ENCODE measurements at places on chromosomes 3 and 15.

DNA sequence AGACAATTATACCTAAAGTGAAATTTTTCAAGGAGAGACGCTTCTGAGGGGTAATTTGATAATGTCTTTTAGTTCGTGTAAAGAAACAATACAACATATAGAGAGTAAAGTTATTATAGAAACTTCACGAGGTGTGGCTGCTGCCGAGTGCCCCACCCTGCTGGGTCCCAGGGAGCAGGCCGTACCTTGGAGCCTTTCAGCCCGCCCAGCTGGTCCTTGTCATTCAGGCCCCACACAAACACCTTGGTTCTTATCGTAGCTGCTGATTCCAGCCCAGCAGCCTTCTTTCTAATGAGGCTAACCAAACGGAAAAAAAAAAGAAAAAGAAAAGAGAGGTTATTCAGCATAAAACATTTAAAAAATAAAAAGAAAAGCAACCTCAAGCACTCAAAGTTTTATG lies 83.1 kb upstream of the OCA2 start:
- no peak for DNase-seq

GRCh38 chr15:51334011-51334451 lies 4.4 kb downstream of the CYP19A1 start:
- DNase-seq = no peak

DNA sequence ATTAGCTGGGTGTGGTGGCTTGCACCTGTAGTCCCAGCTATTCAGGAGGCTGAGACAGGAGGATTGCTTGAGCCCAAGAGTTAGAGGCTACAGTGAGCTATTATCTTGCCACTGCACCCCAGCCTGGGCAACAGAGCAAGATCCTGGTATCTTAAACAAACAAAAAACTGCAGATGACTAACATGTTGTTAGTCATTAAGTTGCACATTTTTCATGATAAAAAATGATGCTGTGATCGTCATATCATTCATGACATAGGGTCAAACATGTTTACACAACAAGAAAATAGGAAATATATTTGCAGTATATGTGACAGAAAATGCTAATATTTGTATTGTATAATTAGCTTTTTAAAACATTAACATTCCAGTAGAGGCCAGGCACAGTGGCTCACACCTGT lies 20.2 kb upstream of the DAPK2 start:
- no peak for DNase-seq

- no peak for DNase-seq
Observed at GRCh38 chr3:36957862-36958686, 13.2 kb upstream of the TRANK1 start.

GRCh38 chr15:85702321-85703101 lies 92.2 kb downstream of the KLHL25 start:
- DNase-seq = no peak

- DNase-seq = no peak
Observed at GRCh38 chr15:56261854-56262509, 18.3 kb upstream of the RFX7 start.

DNA sequence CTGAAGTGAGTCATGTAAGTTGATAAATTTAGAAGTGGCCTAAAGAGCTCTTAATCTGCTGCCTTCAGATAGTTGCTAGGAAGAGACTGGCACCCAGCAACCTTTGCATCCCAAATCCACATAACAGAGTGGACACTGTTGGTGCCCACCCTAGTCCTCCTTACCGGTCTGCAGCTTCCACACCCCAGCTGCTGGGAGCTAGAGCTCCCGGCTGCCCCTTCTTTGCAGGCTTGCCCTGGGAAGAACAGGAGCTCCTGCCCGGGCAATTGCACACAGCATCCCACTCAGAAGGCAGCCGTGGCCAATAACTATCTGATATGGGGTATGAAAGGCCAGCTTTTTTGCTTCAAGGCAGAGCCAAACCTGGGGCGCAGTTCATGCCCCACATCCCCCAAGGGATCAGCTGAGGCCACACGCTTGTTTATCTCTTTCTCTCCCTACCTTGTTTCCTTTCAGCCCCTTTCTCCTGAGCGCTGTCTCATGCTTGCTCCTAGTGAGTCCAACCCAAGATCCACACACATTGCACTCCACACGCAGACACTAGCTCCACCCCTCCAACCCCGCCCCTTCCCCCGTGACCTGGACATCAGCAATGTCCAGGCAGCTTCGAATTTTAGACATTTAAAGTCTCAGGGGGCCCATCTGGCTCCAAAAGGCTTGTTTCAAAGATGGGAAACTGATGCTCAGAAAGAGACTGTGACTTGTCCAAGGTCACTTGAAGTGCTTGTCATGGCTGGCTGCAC lies 9.1 kb downstream of the ATP2B2 start:
- DNase-seq = no peak

DNA sequence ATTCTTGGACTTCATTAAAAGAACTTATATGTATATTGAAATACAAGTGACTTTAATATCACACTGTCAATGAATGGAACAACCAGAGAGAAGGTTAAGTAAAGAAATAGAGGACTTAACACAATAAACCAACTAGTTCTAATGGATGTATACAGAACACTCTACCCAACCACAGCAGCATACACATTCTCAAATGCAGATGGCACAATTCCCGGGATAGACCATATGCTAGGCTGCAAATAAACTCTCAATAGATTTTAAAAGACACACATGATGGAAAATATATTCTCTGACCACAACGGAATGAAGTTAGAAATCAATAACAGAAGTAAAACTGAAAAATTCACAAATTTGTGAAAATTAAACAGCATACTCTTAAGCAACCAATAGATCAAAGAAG lies 214.3 kb upstream of the LINGO1 start:
- no peak for DNase-seq

GRCh38 chr3:11392860-11393114 lies 120.6 kb downstream of the ATG7 start:
- DNase-seq = no peak

- DNase-seq = peak; percentile 11
Observed at GRCh38 chr15:62392376-62392775, 227.3 kb upstream of the C2CD4B start.

DNA sequence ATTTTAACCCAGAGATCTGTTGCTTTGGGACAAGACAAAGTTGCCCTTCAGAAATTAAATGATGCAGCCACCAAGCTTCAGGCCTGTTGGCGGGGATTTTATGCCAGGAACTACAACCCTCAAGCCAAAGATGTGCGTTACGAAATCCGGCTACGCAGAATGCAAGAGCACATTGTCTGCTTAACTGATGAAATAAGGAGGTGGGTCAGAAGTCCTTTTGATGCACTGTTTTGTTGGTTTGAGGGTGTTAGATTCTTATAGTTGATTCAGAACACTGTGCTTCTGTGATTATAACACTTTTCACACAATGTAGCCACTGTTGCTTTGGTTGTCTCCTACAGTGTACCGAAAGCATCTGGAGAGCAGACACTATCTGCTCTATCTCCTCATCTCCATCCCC lies 20.8 kb upstream of the NXPE3 start:
- no peak for DNase-seq

DNA sequence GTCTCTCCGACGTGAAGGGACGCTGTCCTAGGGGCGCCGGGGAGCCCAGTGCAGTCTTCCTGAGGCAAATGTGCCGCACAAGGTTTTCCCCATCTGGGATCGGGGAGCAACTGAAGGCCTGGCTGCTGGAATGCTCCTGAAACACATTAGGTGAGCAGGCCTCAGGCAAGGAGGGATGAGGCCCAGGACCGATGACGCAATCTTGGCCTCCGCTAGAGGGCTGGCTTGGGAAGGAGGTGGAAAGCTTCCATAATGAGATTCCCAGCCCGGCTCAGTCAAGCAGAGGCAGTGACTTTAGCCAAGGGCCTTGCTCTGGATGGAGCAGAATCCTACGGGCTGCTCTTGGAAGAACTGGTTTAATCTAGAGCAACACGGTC lies 50.8 kb downstream of the CPN2 start:
- no peak for DNase-seq

DNA sequence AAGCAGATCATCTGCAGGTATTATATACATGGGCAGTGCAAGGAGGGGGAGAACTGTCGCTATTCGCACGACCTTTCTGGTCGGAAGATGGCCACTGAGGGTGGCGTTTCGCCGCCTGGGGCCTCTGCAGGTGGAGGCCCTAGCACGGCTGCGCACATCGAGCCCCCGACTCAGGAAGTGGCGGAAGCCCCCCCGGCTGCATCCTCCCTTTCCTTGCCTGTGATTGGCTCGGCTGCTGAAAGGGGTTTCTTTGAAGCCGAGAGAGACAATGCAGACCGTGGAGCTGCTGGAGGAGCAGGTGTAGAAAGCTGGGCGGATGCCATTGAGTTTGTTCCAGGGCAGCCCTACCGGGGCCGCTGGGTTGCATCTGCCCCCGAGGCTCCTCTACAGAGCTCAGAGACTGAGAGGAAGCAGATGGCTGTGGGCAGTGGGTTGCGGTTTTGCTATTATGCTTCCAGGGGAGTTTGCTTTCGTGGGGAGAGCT lies 639 bp downstream of the MKRN3 start:
- no peak for DNase-seq

DNA sequence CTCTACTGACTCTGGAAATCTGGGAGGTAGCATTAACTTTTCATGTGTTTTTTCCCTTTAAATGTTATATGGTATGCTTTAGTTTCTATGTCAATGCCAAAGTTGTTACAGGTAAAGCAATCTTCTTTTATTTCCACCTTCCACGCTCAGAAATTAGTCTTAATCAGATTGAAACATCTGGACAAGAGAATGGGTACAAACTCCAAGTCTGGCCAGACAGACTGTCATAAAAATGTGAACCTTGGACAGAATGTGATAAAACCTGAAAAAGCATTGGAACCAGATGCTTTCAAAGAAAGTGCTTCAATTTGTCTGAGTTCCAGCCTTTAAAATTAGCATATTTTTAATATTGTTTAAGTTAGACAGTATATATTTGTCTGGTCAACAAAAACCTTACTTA lies 110.7 kb upstream of the P2RY1 start:
- DNase-seq = no peak

GRCh38 chr3:160047876-160048275 lies 59.2 kb downstream of the IL12A start:
- DNase-seq = no peak

GRCh38 chr3:189584645-189585044 lies 46.5 kb upstream of the TP63 start:
- no peak for DNase-seq

- no peak for DNase-seq
Observed at GRCh38 chr3:151169262-151169947, 33.6 kb downstream of the GPR171 start.

DNA sequence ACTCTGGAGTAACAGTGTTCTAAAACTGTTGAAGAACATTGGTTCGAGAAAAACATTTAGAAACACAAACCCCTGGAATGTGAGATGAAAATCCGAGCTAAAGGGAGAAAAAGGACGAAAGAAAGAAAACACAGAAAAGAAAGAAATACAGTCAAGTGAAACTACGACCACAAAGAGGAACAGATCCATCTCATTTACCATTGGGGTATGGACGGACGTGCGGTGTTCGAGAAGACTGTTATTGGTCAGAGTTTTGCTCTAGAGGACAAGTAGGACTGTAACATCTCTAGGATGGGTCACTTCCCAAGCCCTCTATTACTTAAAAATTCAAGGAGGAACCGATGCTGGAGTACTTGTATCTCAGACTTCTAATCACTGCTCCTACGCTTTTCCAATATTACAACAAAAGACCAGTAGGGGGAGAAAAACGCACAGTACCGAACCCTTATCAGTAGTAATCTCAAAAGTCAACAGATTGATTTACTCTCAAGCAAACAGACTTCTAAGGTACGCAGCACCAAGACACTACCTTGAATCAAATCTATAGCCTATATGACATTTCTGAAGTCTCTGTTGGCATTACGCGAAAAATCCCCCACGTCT lies 1.1 kb upstream of the PIK3CA start:
- peak; percentile 57 for DNase-seq

DNA sequence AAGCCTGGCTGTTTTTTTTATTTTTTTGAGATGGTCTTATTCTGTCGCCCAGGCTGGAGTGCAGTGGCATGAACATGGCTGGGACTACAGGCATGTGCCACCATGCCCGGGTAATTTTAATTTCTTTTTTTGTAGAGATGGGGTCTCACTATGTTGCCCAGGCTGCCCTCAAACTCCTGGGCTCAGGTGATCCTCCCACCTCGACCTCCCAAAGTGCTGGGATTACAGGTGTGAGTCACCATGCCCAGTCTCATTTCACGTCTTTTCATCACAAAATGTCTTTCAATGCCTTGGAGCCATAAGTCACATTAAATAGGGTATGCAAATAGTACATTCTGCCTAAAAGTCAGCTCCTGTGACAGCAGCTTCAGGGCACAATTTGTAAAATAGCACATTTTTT lies 52.8 kb downstream of the SOX2 start:
- no peak for DNase-seq

DNA sequence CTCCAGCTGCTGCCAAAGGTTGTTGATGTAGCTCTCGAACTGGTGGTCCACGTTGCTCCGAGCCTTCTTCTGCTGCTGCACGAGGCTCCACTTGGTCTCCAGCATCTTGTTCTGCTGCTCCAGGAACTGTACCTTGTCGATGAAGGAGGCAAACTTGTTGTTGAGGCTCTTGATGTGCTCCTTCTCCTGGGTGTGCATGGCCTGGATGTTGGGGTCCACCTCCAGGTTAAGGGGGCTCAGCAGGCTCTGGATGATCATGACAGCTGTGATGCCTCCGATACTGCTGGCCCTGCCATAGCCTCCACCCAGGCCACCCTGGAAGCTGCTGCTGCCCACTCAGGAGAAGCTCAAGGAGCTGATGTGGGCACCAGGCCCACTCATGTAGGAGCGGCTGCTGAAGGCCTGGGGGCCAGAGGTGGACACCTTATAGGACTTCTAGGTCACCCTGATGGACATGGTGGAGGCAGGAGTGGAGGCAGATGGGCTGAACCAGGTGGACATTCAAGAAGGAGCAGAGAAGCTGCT lies 14.9 kb upstream of the PSTPIP1 start:
- DNase-seq = no peak

- DNase-seq = no peak
Observed at GRCh38 chr3:69695933-69696332, 43.3 kb upstream of the MITF start.

- DNase-seq = no peak
Observed at GRCh38 chr3:39937874-39938273, 128.5 kb downstream of the MYRIP start.

DNA sequence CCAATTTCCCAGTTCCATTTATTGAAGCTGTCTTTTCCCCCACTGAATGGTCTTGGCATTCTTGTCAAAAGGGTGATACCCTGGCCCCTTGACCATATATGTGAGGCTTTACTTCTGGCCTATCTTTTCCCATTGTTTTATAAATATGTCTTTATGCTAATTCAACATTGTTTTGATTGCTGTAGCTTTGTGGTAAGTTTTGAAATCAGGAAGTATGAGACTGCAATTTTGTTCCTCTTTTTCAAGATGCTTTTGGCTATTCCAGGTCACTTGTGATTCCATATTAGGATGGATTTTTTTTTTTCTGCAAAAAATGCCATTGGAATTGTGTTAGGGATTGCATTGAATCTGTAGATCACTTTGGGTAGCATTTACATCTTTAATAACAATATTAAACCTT lies 141.2 kb upstream of the MANF start:
- no peak for DNase-seq

Measured in neuronal stem cell (in vitro differentiated cells).